ENCODE measurements at places on chromosomes 5 and 9.
A peak's percentile ranks its signal among the peaks of the same experiment; 100 is the strongest.

GRCh38 chr5:36153298-36153677 is 1.4 kb downstream of the SKP2 start:
- no peak for DNase-seq

DNA sequence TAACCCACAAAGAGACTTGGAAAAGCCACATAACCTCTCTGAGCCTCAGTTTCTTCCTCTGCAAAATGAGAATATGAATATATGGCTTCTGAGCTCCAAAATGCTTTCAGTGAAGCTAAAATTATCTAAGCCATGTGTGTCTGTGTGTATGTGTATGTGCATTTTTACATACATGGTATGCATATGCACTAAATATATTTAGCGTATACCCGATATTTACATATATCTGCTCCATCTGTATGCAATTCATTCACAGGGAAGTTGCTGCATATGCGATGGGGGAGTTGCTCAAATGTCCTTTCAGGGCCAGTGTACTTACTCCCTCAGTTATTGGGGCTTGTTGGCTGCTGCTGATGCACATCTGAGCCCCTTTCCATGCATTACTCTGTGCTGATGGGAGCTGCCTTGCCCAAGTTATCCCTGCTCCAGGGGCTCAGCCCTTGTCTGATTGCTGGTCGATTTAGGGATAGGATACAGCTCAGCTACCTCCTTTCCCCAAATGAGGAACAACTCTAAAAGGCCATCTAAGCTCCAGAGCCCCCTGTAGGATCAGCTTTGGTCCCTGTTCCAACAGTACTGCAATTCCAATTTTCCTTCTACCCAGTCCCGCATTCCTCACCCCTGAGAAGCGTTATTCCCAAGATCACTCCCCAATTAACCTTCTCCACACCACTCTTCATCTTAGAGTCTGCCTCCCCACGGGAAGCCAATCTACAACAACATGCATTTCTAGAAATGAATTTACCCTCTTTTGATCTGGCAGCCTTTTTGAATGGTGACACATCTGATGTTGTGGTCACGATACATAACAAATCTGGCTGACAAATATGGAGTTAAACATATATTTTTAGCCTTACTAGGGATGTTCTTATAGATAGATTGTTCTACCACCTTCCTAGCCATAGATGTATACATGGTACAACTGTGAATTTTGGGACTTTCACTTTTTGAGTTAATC is 15.9 kb downstream of the RHOBTB3 start:
- no peak for DNase-seq

GRCh38 chr9:77982581-77983319 is 48.9 kb downstream of the GNAQ start:
- DNase-seq = no peak

GRCh38 chr5:176183321-176184074 is 54.7 kb upstream of the SIMC1 start:
- no peak for DNase-seq

- DNase-seq = no peak
Measured at GRCh38 chr9:121711797-121712196, 60.4 kb downstream of the DAB2IP start.

GRCh38 chr9:99357575-99357974 is 135.5 kb downstream of the SEC61B start:
- DNase-seq = no peak

GRCh38 chr9:105126226-105126625 is 118.2 kb upstream of the SLC44A1 start:
- DNase-seq = no peak

DNA sequence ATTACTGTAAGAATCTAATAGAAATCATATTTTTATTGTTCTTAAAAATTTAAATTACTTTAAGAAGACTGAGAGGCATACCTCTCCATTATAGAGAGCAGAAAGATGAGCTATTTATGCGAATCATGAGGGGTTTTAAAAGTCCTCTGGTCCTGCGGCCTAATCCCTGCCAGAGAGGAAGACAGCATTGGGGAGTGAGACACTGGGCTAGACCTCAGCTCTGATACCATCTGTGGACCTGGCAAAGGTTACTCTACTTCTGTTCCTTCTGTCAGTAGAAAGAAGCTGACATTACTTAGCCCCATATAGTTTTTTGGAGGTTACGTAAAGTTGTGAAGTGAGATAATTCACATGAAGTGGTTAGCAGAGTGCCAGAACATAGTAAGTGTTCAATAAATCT is 103.6 kb downstream of the CCDC192 start:
- no peak for DNase-seq

DNA sequence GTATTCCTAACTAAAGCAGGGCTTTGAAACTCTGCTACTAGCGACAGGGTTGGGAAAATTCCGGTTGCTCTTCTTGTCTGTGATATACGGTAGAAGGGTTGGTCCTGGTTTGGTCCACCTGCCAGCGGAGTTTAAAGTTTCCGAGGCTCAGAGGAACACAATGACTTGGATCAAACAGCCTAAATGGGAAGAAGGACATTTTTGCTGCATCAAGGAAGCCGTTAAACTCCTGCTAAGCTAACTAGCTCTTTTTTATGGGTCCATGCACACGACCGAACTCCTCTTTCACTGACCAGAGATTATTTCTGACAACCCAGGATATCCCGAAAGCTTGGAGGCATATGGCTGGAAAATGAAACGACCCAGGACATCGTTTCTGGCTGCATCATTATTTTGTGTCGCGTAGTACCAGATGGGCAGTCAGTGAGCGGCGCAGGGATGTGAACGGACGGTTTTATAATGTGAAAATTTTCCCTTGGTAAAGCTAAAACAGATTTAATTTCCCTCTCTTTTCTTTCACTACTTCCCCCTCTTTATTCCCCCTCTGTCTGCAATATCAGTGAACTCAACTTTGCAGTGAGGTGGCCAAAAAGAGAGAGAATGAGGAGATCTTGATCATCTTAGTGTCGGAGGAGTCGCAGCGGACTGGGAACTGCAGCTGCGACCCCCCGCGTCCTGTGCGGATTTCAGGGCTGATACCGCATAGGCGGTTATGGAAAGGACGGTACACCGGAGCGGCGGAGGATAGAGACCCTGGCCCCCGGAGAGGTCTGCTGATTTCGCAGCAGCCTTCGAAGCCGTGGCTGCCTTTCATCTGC is at the start of gene LURAP1L:
Gene LURAP1L (plus strand): TSS at position 160 of the 818 bp plus-strand sequence. CDS start 696 bp downstream, outside the sequence.
- no peak for DNase-seq

DNA sequence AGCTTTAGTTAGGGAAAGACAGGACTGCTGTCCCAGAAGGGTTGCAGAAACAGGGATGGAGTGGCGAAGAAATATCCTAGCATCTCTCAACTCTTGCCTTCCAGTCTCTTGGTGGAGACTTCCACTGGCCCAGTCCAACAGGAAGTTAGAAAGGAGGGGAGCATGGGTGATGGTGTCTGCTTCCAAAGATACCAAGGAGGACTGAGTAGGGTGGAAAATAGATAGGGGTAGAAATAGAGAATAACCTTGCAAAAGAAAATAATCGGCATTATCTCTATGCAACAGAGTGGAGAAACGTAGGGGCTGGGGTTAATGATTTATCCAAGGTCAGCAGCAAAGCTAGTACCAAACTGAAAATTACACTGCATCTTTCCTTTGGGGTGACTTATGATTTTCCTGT is 242.3 kb downstream of the PSAT1 start:
- DNase-seq = no peak

GRCh38 chr5:110735556-110735955 is 3.3 kb upstream of the SLC25A46 start:
- no peak for DNase-seq

GRCh38 chr9:29213417-29214153 is 1640.3 kb upstream of the C9orf72 start:
- no peak for DNase-seq

DNA sequence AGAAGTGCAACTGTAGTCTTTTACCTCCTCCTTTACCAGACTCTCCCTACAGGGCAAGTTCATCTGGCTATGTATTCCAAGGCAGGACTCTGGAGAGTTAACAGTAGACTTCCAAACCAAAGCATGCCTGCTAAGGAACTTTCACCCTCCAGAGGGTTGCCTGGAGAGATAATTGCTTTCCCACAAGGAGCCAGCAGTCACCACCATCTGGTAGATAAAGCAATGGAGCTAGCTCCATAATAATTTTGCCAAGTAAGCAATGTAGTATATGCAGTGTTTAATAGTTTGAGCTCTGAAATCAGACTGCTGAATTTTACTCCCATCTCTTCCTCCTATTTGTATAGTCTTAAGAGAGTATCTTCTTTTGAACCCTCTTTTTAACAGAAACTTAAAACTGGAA is 566.8 kb upstream of the PTGER4 start:
- no peak for DNase-seq

- no peak for DNase-seq
Measured at GRCh38 chr5:91495699-91496098, 112.6 kb upstream of the ARRDC3 start.

DNA sequence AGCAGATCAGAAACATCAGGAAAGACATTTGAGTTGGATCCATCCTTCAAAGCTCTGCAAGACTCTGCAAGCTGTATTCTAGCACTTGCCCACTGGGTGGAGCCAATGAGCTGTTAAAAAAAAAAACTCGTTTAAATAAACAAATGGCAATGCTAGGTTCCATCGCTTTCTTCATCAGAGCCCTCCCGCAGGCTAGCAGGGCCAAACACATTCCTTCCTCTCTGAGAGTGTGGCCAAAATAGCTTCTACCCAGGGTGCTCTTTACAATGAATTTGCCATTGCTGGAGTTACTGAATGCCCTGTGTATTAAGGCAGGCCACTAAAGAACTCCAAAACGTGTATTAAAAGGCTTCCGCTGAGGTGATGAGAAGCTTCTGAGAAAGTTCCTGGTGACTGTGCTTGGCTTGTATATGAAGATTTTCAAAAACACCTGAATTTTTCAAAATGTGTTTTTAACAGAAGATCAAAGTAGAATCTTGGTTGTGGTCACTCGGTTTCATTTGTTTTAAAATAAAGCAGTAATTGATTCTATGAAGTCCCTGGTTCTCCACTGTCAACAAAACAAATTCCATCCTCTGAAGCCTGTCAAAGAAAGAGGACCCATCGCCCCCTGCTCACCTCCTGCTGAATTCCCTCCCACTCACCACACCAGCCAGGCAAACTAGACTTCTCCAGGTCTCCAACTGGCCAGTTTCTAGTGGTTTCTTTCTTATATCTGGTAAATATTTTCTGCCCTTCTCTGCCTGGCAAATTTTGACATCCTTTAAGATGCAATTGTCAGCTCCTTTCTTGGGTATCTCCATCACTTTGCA is 36.5 kb upstream of the EQTN start:
- DNase-seq = peak; percentile 17

DNA sequence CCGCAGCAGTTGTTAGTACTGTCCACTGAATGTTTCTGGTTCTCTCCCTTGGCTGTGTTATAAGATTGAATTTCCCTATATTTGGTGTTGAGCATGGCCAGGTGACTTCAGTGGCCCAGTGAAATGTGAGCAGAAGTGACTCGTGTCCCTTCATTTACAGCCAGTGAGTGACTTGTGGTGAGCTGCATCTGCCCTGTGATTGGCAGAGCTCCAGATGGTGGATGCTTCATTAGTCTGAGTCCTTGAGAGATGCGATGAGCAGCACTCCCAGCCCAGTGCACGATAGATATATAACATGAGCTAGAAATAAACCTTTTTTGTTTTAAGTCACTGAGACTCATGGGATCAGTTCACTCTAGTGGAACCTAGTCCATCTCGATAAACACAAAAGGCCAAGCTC is 19.3 kb downstream of the PCSK5 start:
- no peak for DNase-seq

GRCh38 chr5:144779368-144779767 is 608.7 kb downstream of the KCTD16 start:
- DNase-seq = no peak

GRCh38 chr9:93900971-93901861 is 53.9 kb downstream of the BARX1 start:
- no peak for DNase-seq

DNA sequence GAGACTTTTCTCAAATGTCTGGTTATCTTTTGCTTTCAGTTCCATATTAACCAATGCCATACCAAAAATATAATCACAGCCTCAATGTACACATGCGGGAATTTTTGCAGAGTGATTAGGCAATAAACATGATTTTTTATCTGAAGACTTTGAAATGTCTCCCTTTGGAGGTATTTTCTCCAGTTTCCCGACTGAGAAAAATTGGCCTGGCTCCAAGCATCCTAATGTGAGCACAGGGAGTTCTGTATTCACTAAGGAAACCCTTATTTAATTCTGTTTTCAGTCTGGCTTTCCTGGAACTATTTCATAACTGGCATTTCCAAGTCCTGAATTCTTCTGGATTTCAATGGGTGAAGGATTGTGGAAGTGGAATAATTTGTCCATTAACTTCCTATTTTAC is 8.5 kb downstream of the HCN1 start:
- DNase-seq = no peak

DNA sequence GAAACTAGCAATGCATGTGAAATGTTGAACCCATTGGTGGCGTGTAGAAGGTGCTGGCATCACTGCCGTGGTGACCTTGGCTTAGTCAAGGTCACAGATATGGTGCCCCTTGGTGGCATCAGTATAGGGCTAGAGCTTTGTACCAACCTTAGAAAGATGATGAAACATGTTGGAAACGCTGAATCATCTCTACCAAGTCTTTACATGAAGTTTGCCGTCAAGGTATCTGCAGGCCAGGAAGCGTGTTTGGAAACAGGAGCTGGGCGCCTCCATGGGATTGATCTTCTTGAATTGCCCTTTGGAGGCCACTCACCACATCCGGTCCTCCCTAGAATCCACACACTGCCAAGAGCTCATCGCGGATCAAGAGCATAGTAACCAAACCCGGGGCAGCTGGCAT is 16.9 kb upstream of the BOD1 start:
- no peak for DNase-seq

DNA sequence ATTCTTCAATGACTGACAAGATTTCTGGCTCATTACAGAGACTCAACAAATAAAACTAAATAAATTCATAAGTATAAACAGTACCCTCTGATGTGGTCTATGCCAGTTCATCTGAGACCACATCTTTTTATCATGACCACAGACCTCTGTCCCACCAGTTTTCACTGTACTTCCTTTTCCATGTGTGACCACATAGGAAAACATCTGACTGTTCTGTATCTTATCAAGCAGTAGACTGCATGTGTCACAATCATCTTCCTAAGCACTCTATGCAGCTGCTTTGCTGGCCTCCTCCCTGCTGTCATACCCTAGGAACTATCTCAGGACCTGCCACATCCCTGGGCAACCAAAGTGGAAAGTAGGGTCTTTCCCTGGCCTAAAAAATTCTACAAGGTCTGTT is 205.0 kb upstream of the ZNF462 start:
- no peak for DNase-seq

All from activated CD4-positive, alpha-beta T cell treated with anti-CD3 and anti-CD28 coated beads, Interleukin-2, amount 50 U/mL, for 24 hours (primary cell).